ENCODE measurements at places on chromosomes 2 and 18. TPM values are rescaled to one million over a fixed set of nuclear protein-coding genes. Genes with fewer than 3 reads are reported as not detected.

GRCh38 chr2:120722246-120722567, 13.5 kb upstream of the GLI2 start:
- DNase-seq = no peak

GRCh38 chr2:214376618-214377285, 34.1 kb upstream of the VWC2L start:
- DNase-seq = no peak

DNA sequence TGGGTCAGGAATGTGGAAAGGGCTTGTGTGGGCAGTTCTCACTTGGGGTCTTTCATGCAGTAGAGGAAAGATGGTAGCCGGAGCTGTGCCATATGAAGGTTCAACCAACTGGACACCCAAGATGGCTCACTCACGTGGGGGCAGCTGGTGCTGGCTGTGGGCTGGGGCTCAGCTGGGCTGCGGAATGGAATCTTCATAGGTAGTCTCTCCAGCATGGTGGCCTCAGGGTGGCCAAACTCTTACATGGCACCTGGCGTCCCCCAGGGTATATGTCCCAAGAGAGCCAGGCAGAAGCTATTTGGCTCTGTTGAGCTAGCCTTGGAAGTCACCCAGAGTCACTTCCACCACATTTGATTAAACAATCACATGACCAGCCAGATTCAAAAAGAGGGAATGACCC, 163.1 kb upstream of the KLHL29 start:
- no peak for DNase-seq

GRCh38 chr2:62415518-62415917, 90.5 kb downstream of the TMEM17 start:
- no peak for DNase-seq

DNA sequence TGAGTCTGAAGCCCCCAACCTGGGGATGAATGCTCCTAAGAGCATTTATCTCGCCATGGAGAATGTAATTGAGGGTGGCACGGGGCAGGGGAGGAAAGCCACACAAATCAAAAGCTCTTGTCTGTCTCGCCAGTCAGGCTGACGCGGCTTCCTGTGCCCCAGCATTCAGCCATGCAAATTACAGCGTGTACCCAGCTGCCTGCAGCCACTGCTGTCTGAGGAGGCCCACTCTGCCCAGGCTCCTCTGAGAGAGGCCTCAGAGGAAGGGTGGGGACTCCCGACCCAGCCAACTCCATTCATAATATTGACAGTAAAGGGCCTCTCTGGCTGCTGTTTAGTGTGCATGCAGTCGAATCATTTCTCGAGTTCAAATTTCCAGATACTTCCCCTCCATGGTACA, 22.0 kb downstream of the SMAD7 start:
- peak; percentile 56 for DNase-seq

GRCh38 chr18:54089749-54090459, 134.6 kb downstream of the MBD2 start:
- DNase-seq = no peak

GRCh38 chr18:46569211-46569610, 87.8 kb downstream of the LOXHD1 start:
- no peak for DNase-seq

DNA sequence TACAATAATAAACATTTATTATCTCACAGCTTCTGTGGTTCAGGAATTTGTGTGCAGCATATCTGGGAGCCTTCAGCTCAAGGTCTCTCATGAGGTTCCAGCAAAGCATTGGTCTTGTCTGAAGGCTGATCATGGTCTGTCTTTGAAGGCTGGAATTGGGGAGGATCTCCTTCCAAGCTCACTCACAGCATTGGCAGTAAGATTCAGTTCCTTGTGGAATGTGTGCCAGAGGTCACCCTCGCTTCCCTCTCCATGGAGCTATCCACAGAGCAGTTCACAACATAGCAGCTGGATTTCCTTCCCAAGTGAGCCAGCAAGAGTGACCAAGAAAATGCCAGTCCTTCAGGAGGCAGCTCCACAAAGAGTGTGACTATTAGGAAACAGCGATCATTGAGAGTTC, 202.2 kb upstream of the ST6GAL2 start:
- no peak for DNase-seq

GRCh38 chr18:44198612-44199284, 481.9 kb upstream of the SETBP1 start:
- DNase-seq = no peak

DNA sequence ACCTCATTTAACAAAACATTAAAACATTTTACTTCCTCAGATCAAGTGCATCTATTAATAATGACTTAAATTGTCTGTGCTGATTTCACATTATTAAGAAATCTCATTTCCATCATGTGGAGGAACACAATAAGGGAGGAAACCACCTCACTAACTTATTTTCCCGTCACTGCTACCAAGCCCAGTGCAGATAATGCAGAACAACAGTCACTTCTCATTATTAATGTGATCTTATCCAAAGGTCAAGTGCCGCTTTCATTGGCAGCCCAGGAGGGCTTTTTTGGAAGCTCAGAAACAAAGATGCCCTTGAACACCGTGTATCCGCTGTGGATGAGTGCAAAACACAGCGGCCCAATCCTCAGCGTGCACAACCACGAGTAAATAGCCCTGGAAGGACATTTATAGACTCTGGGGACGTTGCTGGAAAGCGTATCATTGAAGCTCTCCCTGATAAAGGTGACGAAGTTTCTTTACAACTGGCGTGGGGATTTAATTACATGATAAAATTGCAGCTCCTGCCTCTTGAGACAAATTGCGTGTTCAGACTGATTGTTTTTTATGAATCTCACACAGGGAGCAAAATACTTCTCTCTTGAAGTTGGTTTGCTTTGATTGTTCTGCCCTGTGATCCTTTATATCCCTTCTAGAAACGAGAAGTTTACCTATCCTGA, 13.2 kb downstream of the ASB18 start:
- DNase-seq = no peak

DNA sequence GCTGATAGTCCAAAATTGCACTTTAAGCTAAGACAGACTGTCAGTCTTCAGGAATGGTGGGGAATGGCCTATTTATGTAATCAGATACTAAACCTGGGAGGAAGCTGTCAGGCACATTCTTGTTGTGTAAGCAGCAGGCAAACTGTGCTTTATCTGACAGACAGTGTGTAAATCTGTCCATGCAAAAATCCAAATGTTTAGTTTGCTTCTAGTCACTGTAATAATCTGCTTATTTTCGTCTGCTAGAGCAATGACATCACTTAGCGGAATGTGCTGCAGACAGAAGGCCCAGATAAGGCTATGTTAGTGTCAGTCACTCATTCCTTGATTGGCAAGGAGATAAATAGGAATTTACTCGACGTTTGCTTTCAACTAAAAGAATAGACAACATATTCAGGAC, 263.5 kb downstream of the ZNF407 start:
- no peak for DNase-seq

GRCh38 chr18:58069721-58070292, 25.8 kb downstream of the NEDD4L start:
- no peak for DNase-seq

DNA sequence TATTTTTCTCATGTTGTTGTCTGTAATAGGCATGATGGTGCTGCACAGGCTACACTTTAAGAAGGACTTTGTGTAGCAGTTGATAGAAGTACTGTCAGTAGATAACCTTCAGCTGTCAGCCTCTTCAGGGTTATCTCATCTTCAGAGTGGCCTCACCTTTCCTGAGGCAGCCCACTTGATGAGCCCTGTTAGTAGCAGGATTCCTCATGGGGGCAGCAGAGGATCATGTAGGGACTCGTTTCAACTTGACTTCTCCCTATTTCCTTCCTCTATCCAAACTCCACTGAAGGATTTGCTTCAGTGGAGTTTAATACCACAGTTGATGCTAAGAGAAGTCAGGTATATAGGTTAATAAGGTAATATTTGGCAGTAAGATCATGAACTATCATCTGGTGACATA, 530.3 kb upstream of the FSIP2 start:
- DNase-seq = peak; percentile 50

GRCh38 chr2:218010140-218010983, 7.6 kb upstream of the TNS1 start:
- peak; percentile 50 for DNase-seq

- no peak for DNase-seq
Measured at GRCh38 chr2:98013407-98014042, 17.8 kb upstream of the TMEM131 start.

DNA sequence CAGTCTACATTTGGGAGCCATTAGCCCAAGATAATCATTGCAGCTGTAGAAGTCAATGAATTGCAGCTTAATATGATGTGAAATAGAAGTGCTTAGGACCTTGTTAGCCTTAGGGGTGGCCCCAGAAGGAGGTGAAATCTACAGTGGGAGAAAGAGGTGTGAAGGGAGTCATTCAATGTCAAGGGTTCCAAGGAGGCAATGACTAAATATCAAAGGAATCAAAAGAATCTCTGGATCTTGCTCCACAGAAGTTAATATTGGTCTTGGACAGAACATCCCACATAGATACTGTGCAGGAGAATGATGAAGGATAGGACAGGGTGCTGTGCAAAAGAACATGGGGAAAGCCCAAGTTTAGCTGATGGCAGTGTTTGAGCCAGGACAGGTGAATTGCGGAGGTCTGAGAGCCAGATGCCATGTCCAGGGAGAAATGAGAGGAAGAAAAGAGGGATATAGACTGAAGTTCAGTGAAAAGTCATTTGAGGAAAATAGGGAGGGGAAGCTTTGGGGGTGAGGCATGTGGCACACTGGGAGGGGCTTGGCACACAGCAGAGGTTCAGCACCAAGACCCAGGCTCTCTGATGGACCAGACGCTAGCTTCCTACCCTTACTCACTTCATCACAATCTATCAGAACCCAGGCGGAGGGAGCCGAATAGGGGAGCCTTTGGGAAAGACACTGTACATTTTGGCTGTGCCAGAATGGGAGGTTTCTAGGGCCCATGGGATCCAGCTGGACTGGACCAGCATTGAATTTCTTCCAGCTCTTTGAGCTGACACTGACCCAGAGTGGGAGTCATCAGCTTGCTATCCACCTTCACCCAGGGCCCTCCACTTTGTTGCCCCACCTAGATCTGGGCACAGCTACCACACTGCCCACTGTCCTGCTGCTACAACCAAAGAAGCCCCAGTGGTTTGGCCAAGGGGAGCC, 2.2 kb downstream of the IL1F10 start:
- no peak for DNase-seq

GRCh38 chr2:49003201-49003600, 151.1 kb downstream of the FSHR start:
- DNase-seq = no peak

DNA sequence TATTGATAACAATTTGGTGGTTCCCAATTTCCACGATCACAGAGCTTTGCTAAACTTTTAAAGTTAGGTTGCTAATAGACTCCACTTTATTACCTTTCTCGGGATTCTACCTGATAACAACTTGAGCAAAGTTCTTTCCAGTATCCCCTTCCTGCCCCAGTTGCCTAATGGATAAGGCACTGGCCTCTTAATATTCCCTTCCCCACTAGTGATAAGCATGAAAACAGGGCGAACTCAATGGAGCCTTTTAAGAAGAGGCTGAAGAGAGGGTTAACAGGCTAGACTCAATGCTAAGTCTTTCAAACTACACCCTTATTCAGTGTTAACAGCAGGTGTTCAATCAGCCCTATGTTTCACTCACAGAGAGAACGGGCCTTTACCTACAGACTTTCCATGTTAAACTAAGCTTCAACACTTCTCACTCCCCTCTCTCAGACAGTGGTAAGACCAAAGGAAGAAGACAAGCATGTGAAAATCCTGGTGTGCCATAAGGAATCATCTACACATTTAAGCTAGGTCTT, 75.8 kb downstream of the ANKRD44 start:
- no peak for DNase-seq

DNA sequence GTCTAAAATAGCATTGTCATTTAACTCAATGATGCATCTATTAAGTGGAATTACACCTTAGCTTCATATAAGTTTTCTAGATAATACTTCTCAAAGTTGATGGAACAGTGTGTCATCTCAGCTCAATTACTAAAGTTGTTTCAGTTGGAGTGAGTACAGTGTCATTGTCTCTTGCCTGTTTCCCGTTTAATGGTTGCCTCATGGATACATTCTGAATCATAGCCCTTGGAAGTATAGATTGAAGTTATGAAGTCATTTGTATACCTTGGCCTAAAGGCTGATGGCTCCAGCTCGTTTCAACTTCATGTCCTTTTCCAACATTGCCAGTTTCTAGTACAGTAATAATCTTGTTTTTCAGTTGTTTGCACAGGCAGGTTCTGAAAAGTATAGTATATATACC, 130.5 kb upstream of the NOSTRIN start:
- DNase-seq = no peak

GRCh38 chr18:907885-908757, 3.5 kb downstream of the ADCYAP1 start:
- DNase-seq = no peak

DNA sequence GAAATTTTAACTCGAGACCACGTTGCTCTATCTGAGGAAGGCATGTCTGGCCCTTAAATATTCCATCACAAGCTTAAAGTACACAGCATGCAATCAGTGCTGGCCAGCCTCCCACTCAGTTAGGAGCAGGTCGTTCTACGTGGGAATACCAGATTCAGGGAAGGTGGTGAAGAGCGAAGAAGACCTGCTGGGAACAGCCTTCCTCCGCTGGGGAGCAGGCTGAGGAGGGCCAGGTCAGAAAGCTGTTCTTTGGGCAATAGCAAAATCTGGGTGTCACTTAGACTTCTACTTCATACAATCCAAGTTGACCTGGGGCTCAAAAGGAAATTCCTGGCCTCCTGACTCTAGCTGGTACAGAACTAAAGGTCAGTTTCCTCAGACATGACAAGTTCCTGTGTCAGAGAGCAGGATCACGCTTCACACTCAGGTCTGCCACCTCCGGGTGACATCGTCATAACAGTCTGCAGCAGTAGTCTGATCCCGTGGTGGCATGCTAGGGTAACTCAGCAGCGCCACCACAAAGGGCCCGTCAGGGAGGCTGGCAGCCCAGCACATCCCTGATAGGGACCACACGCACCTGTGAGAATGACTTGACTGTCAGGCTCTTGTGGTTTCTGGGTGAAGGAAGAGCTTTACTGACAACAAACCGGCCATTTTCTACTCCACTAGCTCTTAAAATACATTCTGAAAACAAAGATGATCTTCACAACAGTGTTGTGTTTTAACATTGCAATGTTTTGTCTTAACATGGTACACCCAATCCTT, 35.2 kb upstream of the NAPG start:
- DNase-seq = peak; percentile 41

- DNase-seq = no peak
Measured at GRCh38 chr2:119929537-119929936, 83.3 kb upstream of the EPB41L5 start.

The STAT4 gene
- 4.8 TPM for total RNA-seq

The CRYGD gene
- not detected for total RNA-seq

The EN1 gene
- total RNA-seq = not detected

The APCDD1 gene
- total RNA-seq = 170 TPM

The CNTNAP5 gene
- total RNA-seq = 31.7 TPM

The SALL3 gene
- total RNA-seq = 0.17 TPM

The UGT1A3 gene
- 0.86 TPM for total RNA-seq

The ZNF396 gene
- total RNA-seq = 3.3 TPM

The G6PC2 gene
- not detected for total RNA-seq

The METTL21A gene
- total RNA-seq = 12.4 TPM

The DOK6 gene
- total RNA-seq = 9.6 TPM

The DNAH7 gene
- 5.0 TPM for total RNA-seq

The SLC4A5 gene
- 4.7 TPM for total RNA-seq
